HT-29 (cell line): ENCODE measurements at places on chromosomes 2 and 18. TPM values are rescaled to one million over a fixed set of nuclear protein-coding genes. Genes with fewer than 3 reads are reported as not detected.

GRCh38 chr2:207921606-207922005 lies 103.7 kb downstream of the PLEKHM3 start:
- no peak for DNase-seq

DNA sequence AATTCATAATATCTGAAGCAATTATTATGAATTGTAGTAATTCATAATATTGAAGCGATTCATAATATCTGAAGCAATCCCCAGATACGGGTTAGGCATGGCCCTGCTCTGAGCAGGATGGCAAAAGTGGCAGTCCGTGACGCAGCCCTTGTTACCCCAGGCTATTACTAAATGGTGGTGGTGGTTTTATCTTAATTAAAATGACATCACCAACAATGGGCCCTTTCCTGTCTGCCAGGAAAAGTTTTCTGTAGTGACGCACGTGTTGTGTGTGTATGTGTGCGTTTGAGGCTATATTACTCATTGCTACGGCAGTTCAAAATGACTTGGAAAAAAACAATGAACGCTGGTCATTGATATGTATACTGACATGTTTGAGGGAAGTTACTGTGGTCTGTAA lies 10.6 kb upstream of the MOCOS start:
- no peak for DNase-seq

GRCh38 chr2:4762951-4763376 lies 929.2 kb upstream of the SOX11 start:
- DNase-seq = peak; percentile 33

DNA sequence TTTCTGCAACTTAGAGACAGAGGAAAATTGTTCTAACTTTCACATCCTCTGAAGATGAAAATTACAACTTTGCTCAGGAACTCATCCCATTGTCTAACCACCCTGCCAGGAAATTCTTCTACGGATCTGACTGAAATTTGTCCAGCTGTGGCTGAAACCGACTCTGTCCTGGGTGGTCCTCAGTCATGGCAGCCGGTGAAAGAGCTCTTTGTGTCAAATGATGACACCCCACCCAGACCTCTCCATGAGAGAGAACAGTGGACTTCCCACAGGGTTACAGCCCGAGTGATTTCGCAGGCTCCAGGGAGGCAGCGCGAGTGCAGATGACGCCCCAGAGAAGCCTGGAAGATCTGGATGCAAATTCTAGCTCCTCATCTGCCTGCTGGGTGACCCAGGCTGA lies 65.1 kb upstream of the TRIB2 start:
- no peak for DNase-seq

DNA sequence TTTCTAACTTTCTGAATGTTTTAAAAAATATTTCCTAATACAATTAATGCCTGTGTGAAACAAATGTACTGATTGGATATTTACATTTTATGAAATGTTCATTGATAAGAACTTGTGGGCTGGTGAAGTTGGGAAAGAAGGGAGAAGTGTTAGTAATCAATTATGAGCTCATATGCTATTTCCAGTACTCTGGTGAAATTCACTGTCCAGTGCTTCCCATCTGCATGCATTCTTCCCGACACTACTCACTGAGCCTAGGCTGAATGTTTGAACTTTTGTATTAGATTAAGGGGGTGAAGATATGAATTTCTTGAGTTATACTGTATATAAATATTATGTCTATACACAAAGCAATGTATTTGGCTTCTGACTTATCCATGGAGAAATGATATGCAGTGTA lies 36.0 kb downstream of the SKA1 start:
- no peak for DNase-seq

DNA sequence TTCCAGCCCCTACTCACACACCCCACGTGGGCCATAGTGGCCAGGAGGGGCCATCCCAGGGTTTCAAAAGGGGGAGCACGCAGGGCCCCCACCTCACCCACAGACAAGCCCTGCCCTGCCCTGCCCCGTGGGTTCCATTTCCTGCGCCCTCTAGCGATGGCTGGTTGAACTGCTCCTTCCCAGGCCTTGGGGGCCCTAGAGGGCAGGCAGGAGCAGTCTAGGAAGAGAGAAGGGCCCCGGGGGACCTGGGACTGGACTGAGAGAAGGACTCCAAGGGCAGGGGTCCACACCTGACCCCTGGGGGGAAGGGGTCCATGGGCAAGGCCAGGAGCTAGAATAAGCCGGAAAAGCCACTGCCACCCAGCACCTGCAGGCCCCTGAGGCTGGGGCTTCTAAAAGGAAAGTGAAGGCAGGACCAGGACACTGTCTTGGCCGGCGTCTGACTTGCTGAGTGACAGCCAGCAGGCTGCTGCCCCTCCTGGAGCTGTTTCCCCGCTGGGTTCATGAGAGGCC lies 10.1 kb downstream of the CYP26B1 start:
- DNase-seq = peak; percentile 80

- peak; percentile 39 for DNase-seq
These were observed 104.8 kb downstream of the MAP4K4 start for GRCh38 chr2:101802329-101802728.

DNA sequence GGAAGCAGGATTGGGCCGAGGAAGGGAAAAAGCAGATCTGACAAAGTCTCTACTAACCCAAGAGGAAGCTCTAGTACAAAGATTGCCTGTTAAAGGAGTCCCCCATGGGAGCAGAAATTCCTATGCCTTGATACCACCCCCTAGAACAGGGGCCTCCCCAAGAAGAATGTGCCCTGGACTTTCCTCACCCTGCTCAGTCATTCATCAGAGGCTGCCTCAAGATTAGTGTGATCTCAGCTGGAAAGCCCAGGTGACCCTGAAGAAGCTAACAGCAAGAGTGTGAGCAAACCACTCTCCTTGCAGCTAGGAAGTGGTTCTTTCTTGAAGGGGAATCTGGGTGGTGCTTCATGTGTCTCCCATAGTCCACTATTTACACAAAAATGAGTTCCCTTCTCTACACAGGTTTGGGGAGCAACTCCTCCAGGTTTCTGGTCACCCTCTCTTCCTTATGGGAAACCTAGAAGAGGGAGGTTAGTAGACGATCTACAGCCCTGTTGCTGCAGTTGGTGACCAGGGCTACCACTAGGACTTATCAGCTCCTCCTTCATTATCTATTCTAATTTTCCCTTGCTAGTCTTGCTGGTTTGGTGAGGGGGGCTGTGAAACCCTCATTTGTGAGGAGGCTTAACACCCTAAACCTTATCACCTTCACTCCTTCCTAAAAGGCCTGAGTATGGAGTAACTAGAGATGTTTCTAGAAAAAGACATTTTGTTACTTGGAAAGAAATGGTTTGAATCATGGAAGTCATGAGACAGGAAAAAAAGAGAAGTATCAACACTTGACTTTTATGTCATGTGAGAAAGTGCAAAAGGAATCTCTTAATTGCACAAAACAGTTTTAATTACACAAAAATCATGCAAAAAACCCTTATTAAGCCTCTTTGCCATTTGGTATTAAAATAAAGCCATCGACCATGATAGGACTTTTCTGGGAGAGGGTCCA lies 2.9 kb upstream of the WDR7 start:
- DNase-seq = no peak

HRH4 gene
- total RNA-seq = not detected in 2 replicates

DNA sequence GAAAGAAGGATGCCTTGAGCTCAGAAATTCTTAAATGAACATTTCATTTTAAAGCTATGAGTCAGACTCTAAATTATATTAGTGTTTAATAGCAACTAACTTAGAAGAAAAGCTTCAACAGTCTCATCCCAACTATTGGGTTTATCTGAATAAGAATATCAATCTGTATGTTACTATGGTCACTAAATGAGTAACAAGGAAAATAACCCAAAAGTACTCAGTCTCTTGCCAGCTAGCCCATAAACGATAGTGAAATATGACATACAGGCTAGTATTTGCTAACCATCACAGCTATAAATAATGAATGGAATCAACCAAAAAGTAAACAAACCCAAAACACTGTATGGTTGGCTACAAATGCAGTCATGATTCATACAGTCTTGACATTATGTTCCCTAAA lies 174.9 kb downstream of the RAB3GAP1 start:
- DNase-seq = no peak

CFC1 gene
- total RNA-seq = not detected in 2 replicates

DNA sequence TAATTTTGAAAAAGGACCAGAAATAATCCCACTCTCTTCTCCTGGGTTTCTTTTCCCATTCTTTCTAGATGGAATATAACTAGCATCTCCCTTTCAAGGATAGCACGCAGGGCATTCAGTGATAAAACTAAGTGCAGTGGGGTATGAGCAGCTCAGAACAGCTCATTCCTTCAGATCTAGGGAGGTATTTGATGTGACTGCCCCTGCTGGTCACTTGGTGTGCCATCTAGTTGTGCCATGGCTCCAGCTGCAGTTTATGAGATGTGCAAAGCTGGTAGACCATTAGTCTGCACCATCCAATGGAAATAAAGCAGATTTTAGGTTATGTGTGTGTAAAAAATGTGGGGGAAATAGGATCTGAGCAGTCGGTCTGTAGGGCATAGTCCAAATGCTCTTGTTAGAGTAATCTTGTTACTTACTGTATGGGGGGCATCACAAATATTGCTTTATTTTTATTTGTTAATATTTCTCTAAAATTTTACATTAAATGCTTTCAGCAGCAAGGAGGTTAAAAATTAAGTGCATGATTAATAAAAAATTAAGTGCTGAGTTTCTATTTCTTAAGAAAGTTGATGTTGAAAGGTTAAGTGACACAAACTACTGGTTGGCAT lies 38.9 kb downstream of the CTAGE1 start:
- peak; percentile 72 for DNase-seq

- no peak for DNase-seq
These were observed 116.1 kb upstream of the STK17B start for GRCh38 chr2:196287523-196287922.

M1AP gene
- not detected in 2 replicates for total RNA-seq

DNA sequence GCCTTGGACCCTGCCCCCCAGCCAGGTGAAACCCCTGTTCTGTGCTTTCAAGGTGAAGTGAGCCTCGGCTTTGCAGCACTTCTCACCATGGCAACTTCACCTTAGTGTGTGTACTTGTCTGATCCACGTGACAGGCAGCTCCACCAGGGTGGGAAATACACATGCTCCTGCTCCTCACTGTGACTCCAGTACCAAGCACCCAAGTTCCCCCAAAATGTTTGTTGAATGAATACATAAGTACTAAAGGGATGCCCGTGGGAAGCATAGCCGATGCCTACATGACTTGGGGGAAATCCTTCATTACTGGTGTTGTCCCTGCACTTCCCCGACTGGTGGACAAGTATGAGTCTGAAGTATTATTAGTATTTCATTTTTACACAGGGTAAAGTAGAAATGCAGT lies 41.8 kb upstream of the GBX2 start:
- DNase-seq = no peak

GRCh38 chr2:191148281-191148680 lies 2.5 kb downstream of the STAT4 start:
- no peak for DNase-seq

DNA sequence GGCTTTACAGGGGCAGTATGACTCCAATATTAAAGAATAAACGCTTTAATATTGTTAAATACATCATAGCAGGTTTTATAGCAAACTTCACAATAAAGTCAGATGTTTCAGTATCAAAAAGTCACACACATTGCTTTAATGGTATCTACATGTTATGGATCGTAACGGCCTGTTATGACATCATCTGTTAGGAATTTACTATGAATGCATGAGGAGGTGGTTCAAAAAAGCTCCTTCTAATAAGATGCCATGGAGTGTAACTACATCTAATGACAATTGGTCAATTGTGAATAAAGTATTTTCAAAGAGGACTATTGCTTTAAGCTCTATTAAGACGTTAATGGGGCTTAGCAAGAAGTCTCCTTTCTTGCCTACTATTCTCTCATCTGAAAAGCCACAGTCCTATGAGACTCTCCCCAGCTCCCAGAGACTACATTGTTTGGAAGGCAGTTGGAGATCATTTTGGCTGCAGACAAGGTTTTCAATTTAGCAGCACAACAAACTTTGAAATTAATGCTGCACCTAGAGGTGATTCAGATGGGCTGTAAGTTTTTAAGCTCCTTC lies 300.7 kb upstream of the MEIS1 start:
- DNase-seq = no peak

GRCh38 chr2:25129901-25130520 lies 38.4 kb downstream of the POMC start:
- DNase-seq = no peak

- no peak for DNase-seq
These were observed 37.5 kb upstream of the SIX2 start for GRCh38 chr2:45046786-45047185.

MEIS1 gene
- total RNA-seq = 3.1 and 7.7 TPM in 2 replicates

GRCh38 chr2:101985793-101986164 lies 6.0 kb upstream of the IL1R2 start:
- no peak for DNase-seq

- DNase-seq = no peak
These were observed 37.8 kb downstream of the GATA6 start for GRCh38 chr18:22207021-22207758.

DNA sequence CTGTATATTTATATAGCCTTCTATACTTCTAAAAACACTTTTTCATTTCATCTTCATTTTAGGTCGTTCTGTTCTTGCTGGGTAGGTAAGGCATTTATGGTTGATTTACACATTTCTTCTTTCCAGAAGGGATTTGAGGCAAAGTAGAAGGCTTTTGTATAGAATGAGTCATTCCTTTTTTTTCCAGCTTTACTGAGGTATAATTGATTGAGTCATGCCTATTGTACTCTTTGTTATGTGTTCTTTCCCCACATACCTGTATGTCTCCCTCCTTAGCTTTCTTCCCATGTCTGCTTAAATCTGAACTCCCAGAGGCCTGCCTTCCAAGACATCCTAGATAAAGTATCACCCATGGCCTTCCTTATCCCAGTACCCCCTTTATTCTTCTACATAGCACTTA lies 4.8 kb upstream of the CDC42EP3 start:
- DNase-seq = peak; percentile 26

- DNase-seq = no peak
These were observed 91.6 kb downstream of the RHOB start for GRCh38 chr2:20538308-20539132.

DNA sequence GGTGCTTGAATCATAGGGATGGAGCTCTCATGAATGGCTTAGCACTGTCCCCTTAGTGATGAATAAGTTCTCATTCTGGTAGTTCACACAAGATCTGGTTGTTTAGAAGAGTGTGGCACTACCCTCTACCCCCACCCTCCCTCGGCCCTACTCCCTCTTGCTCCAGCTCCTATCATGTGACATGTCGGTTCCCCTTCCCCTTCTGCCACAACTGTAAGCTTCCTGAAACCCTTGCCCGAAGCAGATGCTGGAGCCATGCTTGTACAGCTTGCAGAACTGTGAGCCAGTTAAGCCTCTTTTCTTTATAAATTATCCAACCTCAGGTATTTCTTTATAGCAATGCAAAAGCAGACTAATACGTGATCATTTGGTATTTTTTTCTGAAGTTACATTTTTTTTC lies 1012.6 kb downstream of the BCL11A start:
- DNase-seq = no peak

DNA sequence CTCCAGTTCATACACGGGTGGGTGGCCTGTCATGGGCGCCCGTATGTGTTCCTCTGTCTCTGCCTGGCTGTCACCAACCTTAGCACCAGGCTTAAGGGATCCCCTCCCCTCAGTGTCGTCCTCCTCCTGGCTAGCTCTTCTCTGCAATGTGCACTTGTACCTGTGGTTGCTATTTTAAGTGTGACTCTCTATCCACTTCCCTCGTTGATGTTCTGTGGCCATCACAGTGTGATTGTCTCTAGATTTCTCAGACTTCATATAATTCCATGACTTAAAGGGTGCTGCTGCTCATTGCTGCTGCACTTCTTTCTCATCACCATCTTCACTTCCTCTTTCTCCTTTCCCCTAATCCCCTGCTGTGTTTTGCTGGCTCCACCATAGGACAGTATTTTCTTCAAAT lies 143.4 kb downstream of the EML6 start:
- DNase-seq = no peak

C1QL2 gene
- not detected in 2 replicates for total RNA-seq

- no peak for DNase-seq
These were observed 91.8 kb downstream of the FMNL2 start for GRCh38 chr2:152426801-152427200.
